ENCODE measurements at places on chromosomes 4 and X. TPM values are rescaled to one million over a fixed set of nuclear protein-coding genes. Genes with fewer than 3 reads are reported as not detected.
A peak's percentile ranks its signal among the peaks of the same experiment; 100 is the strongest.

- DNase-seq: no peak
These were observed 261.0 kb downstream of the BMPR1B start for GRCh38 chr4:95018785-95019184.

- no peak for DNase-seq
These were observed 30.4 kb downstream of the CLDN22 start for GRCh38 chr4:183289688-183290087.

DNA sequence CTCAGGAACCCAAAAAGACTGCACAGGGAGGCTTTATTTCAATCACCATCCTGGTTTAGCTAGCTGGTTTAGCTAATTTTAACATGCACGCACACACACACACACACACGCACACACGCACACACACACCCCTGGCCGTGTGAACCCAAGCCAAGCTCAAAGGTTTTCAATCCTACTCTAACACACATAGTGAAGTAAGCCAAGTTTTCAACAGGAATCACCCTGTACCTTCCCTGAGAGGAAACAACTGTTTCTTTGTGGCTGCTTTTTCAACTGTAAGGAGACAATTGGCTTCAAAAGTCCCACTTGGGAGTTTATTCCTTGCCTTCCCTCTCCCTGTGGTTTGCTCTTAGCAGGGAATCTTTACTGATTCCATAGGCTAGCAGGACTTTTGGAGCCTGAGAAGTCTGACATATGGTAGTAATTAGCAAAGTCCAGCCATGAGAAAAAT lies 98.9 kb upstream of the BMP3 start:
- no peak for DNase-seq

GRCh38 chrX:2450681-2451080 lies 50.1 kb downstream of the DHRSX start:
- no peak for DNase-seq

DNA sequence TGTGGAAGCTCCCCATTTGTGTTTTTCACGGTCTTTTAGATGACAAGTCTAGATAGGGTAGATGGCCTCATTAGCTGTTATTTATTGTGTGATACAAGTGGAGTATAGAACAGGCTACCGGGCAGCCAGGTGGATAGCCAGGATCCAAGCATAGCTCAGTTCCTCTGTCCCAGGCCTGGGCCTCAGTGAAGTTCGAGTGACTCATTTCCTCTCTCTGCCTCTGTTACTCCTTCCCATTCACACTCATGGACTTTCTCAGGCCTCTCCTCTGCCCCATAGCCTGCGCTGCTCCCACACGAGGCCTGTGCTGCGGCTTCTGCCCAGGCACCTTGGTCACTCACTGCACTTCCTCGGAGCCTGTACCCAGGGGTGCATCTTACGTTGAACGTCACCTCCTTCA lies 54.5 kb downstream of the TENM3 start:
- peak; percentile 41 for DNase-seq

- no peak for DNase-seq
These were observed 91.9 kb downstream of the DNAAF6 start for GRCh38 chrX:107298276-107298675.

GRCh38 chr4:77012726-77013125 lies 63.1 kb downstream of the CCNI start:
- DNase-seq: no peak

- no peak for DNase-seq
These were observed 16.7 kb upstream of the WDR44 start for GRCh38 chrX:118329175-118329574.

DNA sequence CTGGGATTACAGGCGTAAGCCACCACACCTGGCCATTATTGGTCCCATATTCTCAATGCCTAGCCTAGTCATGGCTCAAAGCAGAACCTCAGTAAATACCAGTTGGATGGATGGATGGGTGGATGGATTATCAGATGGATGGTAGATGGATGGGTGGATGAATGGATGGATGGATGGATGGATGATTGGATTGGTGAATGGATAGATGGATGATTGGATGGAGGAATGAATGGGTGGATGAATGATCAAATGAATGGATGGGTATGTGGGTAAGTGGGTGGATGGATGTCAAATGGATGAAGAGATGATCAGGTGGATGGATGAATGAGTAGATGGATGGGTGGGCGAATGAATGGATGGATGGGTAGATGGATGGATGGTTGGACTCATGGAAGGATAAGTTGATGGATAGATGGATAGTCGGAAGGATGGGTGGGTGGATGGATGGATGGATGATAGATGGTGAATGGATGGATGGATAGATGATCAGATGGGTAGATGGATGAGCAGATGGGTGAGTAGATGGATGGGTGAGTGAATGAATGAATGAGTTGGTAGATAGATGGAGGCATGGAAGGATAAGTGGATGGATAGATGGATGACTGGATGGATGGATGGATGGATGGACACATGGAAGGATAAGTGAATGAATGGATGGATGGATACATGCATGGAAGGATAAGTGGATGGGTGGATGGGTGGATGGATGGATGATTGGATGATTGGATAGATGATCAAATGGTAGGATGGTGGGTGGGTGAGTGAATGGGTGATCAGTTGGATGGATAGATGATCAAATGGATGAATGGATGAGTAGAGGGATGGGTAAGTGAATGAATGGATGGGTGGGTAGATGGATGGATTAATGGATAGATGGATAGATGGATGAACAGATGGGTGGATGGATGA lies 22.0 kb upstream of the RNF4 start:
- no peak for DNase-seq

GRCh38 chrX:133323431-133323830 lies 91.9 kb downstream of the GPC4 start:
- DNase-seq: no peak

DNA sequence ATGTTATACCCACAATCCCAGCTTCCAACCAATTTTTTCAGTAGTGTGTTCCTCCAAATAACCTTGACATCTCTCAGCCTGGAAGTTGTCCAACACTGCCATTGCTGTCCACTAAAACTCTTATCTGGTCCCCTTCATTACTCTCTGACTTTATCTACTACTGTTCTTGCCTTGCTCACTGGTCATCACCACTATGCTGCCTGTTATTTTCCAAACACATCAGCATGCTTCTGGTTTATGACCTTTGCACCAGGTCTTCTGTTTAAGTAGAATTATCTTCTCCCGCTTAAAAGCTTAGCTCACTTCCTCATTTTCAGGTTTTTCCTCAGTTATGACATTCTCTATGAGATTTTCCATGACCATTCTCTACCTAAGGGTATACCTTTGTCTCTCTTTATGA lies 5.5 kb downstream of the ELMOD2 start:
- no peak for DNase-seq

DNA sequence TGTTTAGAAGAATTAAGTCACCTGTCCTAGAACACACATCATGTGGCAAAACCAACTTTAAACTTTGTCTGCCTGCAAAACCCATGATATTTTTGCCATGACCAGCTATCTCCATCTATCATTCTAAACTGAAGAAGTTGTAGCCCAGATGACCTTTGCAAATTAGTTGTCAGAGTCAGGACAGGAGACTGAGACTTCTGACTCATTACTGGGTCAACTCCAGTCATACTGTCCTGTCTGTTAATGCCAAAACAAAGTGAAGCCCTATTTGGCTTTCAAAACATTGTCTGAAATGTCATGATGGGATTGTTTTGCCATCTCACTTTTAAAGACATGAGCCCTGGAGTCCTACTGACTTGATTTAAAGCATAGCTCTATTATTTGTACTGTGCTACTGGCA lies 365.7 kb upstream of the CPEB2 start:
- DNase-seq: no peak

The GATA1 gene
- not detected for total RNA-seq

GRCh38 chr4:156545003-156545785 lies 426.4 kb downstream of the PDGFC start:
- no peak for DNase-seq

DNA sequence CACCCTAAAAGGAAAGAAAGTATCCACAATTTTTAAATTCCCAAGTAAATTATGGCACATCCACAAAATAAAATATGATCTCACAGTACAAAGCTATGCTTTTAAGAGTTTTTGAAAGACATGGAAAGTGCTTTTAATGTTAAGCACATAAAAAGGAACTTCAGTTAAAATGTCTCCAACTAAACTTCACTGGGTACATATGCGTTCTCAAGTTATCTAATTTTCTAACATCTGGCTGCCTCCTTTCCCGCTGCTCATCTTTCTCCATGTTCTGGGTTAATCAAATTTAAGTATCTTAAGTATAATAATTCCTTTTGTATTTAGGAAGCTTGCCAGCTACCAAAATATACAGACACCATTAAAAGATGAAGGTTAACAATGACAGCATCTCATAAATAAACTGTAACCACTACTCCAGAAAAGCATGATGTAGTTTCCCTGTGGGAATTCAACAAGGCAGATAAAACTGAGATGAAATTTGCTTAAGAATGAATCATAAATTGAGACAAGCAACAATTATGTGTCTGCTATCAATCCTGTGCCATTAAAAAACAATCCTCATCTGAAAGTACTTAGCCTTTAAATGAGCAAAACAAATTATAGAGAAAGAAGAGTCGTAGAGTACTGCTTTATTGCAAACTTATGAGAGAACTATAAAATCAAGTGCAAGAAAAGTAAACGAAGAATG lies 25.1 kb downstream of the PRSS12 start:
- no peak for DNase-seq

DNA sequence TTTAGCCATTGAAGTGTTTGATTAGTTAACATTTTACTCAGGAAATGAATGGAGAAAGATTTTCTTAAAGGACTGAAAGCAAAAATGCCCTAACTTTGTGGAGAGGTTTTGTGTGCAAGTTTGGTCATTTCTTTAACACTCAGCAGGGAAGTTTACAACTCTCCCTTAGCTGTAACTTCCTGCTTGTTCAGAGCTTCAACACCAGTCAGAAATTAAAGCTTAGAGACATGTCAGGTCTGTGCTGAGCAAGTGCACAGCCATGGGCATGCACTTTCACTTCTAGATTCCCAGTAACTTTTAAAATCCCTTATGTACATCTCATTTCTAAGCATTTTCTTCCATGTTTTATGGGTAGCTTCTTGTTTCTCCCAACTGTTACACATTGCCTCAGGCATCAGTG lies 326.0 kb downstream of the ACTRT1 start:
- no peak for DNase-seq

The PLK4 gene
- total RNA-seq: 5.8 TPM

GRCh38 chr4:20463176-20463430 lies 211.4 kb downstream of the SLIT2 start:
- no peak for DNase-seq

GRCh38 chr4:147786031-147786430 lies 54.1 kb downstream of the ARHGAP10 start:
- DNase-seq: no peak

The NRK gene
- not detected for total RNA-seq

- DNase-seq: no peak
These were observed 43.2 kb downstream of the HAND2 start for GRCh38 chr4:173486714-173487392.

- peak; percentile 27 for DNase-seq
These were observed 39.8 kb upstream of the TMEM131L start for GRCh38 chr4:153426207-153426885.
